ENCODE measurements at places on chromosomes 6 and 20.

GRCh38 chr6:4466769-4467480, 309.3 kb upstream of the CDYL start:
- DNase-seq, result no peak

GRCh38 chr6:80366714-80367113, 260.2 kb downstream of the BCKDHB start:
- no peak for DNase-seq

DNA sequence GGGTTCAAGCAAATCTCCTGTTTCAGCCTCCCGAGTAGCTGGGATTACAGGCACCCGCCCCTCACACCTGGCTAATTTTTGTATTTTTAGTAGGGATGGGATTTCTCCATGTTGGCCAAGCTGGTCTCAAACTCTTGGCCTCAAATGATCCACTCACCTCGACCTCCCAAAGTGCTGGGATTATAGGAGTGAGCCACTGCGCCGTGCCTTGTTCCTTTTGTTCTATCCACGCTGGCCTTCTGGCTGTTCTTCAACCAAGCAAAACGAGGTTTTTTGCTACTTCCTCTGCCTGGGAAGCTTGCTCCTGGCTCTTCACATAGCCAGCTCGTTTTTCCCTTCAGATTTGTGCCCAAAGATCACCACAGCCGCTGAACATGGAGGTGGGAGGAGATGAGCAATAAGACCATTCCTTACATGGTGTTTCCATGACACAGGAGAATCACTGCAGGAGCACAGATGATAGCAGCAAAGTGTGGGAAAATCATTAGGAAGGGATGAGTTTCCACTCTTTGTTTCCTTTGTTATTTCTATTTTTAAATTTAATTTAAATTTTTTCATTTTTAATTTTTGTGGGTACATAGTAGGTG, 201.0 kb upstream of the ZNF217 start:
- no peak for DNase-seq

- DNase-seq, result no peak
These were observed 37.3 kb downstream of the NTSR1 start for GRCh38 chr20:62745952-62746288.

GRCh38 chr20:38429301-38429700, 5.8 kb downstream of the SNHG17 start:
- DNase-seq, result no peak

DNA sequence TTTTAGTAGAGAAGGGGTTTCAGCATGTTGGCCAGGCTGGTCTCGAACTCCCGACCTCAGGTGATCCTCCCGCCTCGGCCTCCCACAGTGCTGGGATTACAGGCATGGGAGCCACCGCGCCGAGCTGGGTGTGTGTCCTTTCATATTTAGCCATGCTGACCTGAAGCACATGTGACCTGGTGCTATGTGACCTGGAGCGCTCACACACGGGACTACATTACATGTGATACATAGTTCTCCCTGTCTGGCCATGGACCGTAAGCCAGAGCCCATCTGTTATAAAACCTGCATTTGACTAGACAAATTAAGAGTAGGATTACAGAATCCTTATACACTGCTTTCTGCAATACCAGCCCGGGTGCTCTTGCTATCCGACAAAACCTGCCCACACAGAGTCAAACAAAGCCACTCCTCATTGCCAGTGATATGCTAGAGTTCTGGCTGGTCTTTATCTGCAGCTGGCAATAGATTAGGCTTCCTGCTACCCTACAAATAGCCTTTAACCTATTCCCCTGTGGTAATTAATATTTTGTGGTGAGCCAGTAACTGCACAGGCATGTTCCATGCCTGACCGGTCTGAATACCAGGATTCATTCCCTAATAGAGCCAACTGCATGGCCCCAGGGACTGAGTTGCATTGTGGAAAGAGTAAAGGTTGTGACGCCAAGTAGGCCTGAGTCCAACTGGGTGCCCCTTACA, 26.3 kb upstream of the FAM50B start:
- no peak for DNase-seq

DNA sequence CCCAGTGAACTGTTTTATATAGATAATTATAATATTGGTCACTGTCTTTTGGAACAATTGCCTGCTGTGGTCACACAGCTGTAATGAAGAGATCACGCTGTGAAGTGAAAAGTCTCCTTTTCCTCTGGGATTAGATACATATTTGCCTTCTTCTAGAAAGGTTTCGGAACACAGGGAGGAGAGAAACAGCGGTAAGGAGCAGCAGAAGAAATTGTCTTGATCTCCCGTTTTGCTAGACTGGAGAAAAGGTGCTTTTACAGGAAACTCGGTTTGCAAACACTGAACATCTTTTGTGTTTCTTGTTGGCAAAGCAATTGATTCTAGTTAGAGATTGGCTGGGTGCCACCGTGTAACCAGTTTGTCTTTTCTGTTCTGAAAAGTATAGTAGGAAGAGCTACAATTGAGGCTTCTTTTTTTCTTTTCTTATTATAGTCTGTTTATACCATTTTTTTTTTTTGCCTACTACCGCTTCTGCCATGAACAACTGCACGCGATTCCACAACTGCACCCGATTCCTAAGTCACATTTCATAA, 404.1 kb upstream of the ID4 start:
- no peak for DNase-seq

DNA sequence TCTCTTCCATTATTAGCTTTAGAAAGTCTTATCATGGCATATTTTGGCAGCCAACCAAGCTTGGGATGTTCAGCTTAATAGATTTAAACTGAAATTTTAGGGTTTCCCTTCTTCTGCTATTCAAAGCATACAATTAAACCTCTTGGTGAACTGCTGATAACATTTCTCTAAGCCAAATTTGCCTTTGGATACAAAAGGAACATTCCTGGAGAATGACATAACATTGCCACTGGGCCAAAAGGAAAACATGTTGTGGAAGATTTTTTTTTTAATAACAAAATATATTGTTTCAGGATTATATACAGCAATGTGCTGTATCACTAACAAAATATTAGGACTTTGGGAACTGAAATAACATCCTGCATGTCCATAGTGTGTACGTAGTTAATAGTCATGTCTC, 215.1 kb upstream of the TBX18 start:
- DNase-seq, result no peak

DNA sequence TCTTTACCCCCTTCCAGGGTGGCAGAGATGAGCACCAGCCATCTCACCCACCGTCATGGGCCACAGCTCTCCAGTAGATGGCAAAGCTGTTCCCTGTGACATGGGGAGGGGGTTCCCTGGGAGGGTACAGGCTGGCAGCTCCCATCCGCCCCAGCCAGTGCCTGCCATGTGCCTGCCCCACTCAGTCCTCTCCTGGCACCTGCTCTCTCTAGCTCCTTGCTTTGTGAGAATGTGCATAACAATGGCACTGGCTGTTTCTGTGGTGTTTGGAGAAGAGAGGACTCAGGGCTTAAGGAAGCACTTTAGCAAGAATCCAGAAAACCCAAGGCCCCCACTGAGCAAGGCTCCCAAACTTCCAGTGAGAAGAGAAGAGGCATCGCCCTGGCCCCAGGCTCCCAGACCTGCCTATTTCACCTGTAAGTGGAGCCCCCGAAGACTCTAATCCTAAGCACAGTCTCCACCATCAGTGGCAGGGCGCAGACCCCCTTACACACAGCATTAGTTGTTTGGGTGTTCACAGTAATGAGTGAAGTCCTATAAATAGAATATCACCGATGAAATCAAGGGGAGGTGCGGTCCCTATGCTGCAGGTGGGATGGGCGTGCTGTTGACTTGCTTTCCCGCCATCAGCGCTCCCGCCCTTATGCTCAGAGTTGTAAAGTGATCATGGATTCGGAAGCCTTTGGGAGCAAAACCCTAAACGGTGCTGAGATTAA, 110.2 kb downstream of the AGPAT4 start:
- DNase-seq, result no peak

DNA sequence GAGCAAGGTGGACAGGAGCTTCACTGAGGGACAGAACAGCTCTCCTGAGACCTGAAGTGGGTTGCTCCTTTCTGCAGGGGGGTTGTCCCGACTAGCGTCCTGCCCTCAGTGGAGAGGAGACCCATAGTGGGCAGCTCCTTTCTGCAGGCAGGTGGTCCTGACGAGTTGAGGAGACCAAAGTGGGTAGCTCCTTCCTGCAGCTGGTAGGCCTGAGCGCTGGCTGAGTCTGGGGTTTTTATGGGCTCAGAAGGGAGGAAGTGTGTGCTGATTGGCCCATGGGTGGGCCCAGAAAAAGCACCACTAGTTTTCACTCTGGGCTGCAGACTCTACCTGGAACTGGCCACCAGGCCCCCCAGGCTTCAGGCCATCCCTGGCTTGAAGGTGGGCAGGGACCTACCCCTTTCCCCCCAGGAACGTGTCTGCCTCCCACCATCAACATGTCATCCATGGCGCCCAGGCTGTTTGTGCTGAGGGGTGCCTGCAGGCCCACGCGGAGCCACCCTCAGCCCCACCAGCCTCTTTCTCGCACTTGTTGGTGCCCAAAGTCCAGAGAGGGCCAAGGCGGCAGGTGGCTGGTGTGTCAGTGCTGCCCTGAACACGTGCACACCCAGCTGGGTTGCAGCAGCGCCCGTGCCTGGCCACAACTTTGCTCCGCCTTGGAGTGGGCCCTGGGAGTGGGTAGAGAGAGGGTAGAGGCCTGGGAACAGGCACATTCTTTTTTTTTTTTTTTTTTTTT, 1.6 kb upstream of the DEK start:
- no peak for DNase-seq
